ENCODE measurements at places on chromosomes 7 and 10.

- no peak overlapping the region for H3K4me3 ChIP-seq
- DNase-seq: no peak
- peaks cover 12% of the 10 kb centered on the region for H3K4me1 ChIP-seq
- H3K36me3 ChIP-seq: no peaks in the 10 kb centered on the region
- peak overlapping the region; percentile 39 for H3K27ac ChIP-seq
- H3K27me3 ChIP-seq: no peaks in the 10 kb centered on the region
These were observed 215.5 kb downstream of the AUTS2 start for GRCh38 chr7:69813637-69814240.

GRCh38 chr10:114115661-114116445, 58.1 kb downstream of the CCDC186 start:
- H3K27me3 ChIP-seq: no peaks in the 10 kb centered on the region
- H3K4me1 ChIP-seq: no peaks in the 10 kb centered on the region
- no peak overlapping the region for H3K27ac ChIP-seq
- H3K36me3 ChIP-seq: peaks cover 3% of the 10 kb centered on the region
- H3K4me3 ChIP-seq: no peak overlapping the region

DNA sequence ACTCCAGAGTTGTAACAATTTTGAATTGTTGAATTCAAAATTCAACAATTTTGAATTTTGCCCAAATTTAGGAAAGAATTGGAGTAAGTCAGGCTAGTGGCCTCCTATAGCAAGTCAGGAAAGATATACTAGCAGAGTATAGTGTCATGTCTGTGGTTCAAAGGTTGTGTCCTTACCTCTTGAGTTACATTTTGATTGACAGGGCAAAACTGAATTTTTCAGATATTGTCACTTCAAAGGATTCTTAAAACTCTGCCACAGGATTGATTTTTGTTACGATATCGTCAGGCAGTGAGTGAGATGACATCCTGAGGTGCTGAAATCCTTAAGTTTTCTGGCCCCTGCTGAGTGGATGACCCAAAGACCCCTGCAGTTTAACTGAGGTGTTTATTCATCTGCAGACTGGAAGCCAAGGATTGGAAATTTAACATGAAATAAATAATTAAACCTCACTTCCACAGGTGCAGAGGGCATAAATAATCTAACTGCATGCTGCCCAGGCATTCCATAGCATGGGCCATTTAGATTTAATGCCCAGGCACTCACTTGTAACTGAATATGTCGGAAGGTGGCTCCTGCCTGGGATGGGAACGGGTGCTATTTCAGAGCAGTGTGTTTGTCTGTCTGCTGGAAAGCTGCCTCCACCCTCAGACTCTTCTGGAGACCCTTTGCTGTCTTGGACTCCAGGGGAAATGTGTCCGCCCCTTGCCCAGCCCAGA, 50.8 kb downstream of the RBM20 start:
- H3K27me3 ChIP-seq: no peaks in the 10 kb centered on the region
- no peak overlapping the region for H3K27ac ChIP-seq
- H3K4me3 ChIP-seq: no peak overlapping the region
- no peak for DNase-seq

DNA sequence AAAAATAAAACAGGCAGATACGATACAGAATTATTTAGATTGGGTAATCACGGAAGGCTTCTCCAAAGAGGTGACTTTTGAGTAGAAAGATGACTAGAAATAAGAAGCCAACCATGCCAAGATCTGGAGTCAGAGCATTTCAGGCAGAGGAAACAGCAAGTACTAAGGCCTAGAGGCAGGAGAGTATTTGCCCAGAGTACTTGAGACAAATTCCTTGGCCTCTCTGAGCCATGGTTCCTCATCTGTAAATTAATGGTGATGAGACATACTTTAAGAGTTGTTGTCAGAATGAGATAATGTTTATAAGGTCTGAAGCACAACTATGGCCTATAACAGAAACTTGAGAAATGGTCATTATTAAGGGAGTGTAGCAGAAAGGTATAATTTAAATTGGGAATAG, 15.8 kb upstream of the GPR37 start:
- no peaks in the 10 kb centered on the region for H3K36me3 ChIP-seq
- no peak for DNase-seq
- no peak overlapping the region for H3K4me3 ChIP-seq
- no peak overlapping the region for H3K27ac ChIP-seq

DNA sequence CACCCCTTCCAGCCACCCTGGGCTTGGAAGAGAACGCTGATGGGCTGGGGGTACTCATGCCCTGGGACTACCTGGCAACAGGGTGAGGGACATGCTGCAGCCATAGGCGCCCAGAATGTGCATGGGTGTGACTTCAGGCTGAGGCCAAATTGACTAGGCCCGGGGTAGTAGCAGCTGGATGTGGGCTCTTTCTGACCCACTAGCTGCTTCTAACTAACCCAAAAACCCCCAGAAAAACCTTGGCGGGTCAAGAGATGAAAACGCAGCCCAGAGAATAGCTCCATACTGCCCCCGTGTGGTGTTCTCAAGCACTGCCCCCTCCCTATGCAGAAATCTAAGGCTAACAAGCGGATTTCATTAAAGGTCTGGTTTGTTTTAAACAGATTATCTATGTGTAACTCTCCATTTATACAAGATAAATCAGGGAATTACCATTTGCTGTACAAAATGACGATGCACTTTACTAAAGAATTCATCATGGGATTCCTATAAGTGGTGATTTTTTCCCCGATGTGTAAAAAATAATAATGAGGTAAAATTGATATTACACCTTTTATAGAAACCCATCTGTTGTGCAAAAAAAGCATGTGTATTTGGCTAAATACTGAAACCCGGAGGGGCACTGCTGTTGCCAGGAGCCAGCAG, 4.2 kb downstream of the SMARCD3 start:
- H3K27ac ChIP-seq: no peak overlapping the region
- H3K4me3 ChIP-seq: no peak overlapping the region
- H3K4me1 ChIP-seq: peaks cover 52% of the 10 kb centered on the region
- H3K27me3 ChIP-seq: peaks cover 13% of the 10 kb centered on the region
- DNase-seq: peak; percentile 48
- peaks cover 6% of the 10 kb centered on the region for H3K36me3 ChIP-seq

- H3K4me1 ChIP-seq: no peaks in the 10 kb centered on the region
- no peaks in the 10 kb centered on the region for H3K27me3 ChIP-seq
- H3K4me3 ChIP-seq: no peak overlapping the region
- no peak for DNase-seq
- H3K27ac ChIP-seq: no peak overlapping the region
These were observed 28.6 kb downstream of the BEND7 start for GRCh38 chr10:13500201-13500600.

DNA sequence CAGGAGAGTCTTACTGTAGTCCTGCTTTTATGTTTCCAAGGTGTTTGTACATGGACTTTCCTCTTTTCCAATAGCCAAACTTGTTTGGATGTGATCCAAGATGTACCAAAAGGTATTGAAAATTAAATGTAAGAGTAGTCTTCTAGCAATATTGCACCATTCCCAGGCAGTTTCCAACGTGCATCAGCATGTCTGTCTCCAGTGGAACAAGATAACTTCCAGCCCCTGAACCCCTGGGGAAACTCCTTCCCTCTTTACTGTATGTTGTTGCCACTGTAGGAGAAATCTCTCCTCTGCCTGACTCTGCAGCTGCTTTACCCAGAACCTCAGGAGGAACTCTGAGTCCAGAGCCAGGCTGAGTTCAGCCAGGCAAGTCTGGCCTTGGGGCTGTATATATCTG, 18.5 kb downstream of the ARMC10 start:
- no peaks in the 10 kb centered on the region for H3K4me1 ChIP-seq
- no peaks in the 10 kb centered on the region for H3K36me3 ChIP-seq
- no peak overlapping the region for H3K4me3 ChIP-seq
- no peak overlapping the region for H3K27ac ChIP-seq

All from upper lobe of left lung (tissue), 6 donors.